Kidney tubule cell (primary cell): ENCODE measurements at places on chromosomes 13 and 19.

DNA sequence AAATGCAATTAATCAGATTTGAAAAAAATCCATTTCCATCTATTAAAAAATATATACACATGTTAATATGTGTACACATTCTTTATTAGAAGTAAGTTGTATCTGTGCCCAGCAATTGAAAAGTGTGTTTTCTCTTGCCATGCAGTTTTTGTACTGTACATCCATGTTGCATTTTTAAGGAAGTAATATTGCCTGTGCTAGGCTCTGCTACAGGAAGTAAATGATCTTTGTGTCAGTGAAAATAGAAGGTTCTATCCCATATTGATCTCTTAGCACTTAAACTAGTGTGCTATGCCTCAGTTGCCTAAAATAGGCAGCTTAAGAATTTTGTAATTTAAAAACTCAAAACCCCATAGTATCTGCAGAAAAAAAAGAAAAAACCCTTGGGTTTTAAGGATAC lies 122.5 kb downstream of the CDK8 start:
- DNase-seq = no peak

DNA sequence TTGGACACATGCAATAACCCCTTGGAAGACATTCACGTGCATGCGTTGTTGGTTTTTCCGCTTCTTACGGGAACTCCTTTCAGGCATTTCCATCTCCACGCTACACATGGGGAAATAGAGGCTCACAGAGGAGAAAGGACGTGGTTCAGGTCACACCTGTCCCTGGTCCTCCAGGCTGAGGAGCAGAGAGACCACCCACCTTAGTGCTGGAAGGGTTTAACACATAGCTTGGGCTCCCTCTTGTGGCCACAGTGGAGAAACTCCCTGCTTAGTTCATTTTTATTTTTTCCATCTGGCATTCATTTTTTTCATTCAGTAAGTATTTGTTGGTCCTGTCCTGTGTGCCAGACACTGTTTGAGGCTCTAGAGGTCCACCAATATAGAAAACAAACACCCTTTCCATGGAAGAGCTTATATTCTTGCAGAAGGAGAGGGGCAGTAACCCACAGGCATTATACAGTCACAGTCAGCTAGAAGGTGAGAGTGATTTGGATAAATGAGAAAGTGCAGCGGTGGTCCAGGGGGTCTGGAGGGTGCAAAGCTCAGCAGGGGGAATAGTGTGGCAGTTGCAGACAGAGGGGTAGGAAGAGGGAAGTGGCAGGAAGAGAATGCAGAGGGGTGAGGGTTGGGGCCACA lies 24.2 kb upstream of the TTYH1 start:
- peak; percentile 46 for DNase-seq

- DNase-seq = no peak
Measured at GRCh38 chr13:93653776-93654175, 427.2 kb downstream of the GPC6 start.

- DNase-seq = peak; percentile 94
Measured at GRCh38 chr19:34351382-34351826, 13.6 kb upstream of the GPI start.

GRCh38 chr13:23563085-23563845 lies 6.9 kb upstream of the TNFRSF19 start:
- DNase-seq = no peak

- no peak for DNase-seq
Measured at GRCh38 chr19:10290357-10290875, 664 bp downstream of the ICAM5 start.

DNA sequence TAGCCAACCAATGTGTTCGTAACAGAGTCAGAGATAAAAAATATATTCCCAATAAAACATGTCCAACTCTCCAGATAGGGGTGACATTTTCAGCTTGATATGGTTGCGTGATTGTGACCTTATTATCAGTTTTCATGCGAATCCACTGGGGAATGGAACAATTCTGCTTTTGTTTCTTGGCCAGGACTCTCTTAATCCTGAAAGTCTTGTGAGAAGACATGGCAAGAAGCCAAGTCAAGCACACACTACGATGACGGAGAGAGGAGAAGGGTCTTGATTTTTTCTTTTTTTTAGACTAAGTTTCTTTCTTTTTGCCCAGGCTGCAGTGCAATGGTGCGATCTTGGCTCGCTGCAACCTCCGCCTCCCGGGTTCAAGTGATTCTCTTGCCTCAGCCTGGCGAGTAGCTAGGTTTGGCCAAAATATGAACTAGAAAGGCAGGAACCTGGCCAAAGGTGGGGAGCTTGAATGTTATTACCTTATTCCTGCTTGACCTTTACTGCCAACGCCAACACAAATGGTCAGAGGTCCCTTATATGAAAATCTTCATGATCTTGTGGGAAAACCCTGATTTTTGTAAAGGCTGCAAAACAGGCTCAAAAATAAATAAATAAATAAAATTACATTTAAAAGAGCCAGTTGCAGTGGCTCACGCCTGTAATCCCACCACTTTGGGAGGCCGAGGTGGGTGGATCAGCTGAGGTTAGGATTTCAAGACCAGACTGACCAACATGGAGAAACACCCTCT lies 14.5 kb downstream of the ZNF816 start:
- no peak for DNase-seq

DNA sequence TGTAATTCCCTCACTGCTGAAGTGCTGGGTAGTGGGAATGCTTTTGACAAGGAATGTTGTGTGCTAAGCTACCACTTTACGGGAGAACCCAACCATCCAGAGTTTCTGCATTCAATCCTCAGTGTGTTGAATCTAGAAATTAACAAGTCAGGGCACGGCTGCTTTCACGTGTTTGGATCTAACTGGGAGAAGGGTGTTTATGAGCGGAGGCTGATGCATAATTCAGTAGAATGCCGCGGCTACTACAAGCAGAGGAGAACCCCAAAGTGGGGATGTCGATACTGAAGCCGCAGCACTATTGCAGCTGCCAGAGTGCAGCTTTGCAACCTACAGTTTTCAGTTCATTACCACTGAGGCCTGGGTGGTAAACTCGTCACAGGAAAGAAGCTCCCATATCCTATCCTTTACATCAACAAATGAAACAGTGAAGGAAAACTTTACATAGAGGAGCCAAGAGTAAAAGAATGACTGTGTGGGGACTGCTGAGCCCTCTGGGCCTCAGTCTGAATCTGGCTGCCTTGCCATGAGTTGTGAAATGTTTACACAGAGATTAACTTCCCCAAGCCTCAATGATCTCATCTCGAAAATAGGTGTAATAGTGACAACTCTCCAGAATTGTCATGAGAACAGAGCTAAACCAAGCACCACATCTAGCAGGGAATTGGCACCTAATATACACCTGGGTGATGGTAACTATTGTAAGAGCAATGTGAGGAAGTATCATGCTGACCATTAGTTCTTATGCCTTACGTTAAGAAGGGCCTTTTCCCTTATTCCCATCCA lies 531.7 kb downstream of the MYO16 start:
- peak; percentile 80 for DNase-seq

- no peak for DNase-seq
Measured at GRCh38 chr19:19510432-19510831, 4.9 kb downstream of the TSSK6 start.

- no peak for DNase-seq
Measured at GRCh38 chr19:13599681-13600080, 93.4 kb upstream of the CACNA1A start.

DNA sequence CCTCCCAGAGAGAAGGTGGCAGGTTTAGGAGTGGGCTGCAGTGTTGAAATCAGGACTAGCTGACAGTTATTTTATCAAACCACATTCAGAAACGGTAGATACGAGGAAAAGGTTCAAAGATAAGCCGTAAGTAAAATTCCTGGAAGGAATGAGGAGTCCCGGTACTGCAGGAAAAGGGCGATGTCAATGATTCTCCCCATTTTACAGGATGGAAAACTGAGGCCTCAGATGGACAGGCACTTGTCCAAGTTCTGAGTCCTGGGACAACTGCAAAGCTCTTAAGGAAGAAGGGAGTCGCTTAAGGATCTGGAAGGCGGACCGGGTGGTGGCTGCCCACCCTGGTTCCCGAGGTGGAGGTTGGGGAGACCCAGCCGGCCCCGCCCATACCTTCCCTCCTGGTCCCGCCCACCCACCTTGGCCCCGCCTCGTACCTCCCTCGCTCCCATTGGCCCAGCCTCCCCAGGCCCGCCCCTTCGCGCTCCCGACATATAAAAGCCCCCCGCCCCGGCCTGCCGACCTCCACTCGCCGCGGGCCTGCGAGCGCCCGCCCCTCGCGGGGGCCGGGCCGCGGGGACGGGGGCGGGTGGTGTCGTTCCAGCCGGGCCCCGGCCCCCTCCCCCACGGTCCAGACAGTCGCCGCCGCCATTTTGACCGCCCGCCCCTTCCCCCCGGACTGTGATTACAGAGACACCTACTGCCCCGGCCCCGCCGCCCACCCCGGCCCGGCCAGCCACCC lies 603 bp downstream of the RFX1 start:
- peak; percentile 83 for DNase-seq

- DNase-seq = peak; percentile 88
Measured at GRCh38 chr13:30440910-30441703, 18.8 kb downstream of the UBE2L5 start.

DNA sequence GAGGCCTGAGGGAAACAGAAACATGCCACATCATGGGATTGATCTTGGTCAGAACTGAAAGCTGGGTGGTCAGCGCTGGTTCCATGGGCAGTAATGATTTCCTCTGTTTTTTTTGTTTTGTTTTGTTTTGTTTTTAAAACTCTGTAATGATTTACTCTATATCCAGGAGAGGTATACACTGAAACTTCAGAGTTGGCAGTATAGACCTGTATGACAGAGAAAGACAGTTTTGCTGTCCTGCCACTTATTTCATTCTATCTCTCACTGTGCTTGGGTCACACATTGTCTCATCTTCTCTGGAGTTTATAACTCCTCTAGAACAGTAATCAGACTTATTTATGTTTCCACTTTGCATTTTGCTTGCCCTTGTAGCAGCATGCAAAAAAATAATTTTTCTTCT lies 105.1 kb upstream of the SLITRK1 start:
- no peak for DNase-seq

- DNase-seq = no peak
Measured at GRCh38 chr13:33743438-33744368, 74.2 kb upstream of the RFC3 start.

DNA sequence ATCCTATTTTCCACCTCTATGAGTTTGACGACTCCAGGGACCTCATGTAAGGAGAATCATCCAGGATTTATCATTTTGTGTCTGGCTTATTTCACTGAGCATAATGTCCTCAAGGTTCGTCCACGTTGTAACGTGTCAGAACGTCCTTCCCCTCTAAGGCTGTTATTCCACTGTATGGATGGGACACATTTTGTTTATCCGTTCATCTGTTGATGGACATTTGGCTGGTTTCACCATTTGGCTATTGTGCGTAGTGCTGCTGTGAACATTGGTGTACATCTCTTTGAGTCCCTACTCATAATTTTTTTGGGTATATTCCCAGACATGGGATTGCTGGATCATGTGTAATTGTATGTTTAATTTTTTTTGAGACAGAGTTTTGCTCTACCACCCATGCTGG lies 21.5 kb downstream of the CRTC1 start:
- no peak for DNase-seq

GRCh38 chr13:71577127-71577526 lies 289.9 kb downstream of the DACH1 start:
- peak; percentile 85 for DNase-seq

GRCh38 chr19:5880604-5881078 lies 10.3 kb upstream of the FUT5 start:
- DNase-seq = peak; percentile 73

DNA sequence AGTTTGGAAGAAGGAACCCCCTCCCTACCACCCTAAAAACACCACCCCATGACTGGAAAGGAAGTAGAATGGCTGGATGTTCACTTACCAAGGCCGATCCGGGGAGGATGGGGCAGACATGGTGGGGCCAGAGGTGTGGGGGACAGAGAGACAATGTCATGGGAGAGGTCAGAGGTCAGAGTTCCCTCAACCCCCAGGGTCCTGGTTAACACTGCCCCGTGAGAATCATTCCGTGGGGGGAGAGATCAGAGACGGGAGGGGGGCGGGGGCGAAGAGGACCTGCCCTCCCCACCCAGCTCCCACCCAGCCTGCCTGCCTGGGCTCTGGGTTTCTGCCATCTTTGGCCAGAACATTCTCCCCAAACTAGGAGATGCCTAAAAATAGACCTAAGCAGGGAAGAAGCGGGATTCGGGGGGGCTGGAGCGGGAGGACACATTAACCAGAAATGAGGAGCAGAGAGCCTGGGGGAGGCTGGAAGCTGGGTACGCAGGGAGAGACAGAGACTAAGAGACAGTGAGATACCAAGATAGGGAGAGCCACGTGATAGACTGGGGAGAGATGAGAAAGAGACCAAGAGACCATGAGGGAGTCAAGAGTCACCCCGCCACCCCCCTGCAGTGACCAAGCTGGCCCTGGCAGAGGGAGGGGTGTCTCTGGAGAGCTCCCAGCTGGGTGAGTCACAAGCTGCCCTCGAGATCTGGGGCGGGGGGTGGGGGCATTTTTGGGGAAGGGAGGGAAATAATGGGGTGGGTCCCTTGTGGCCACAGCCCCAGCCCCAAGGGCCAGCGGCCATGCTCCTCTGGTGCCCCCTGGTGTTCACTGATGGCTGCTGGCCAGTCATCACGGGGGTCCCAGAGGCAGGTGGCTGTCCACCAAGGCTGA lies 6.1 kb upstream of the KANK2 start:
- peak; percentile 76 for DNase-seq

DNA sequence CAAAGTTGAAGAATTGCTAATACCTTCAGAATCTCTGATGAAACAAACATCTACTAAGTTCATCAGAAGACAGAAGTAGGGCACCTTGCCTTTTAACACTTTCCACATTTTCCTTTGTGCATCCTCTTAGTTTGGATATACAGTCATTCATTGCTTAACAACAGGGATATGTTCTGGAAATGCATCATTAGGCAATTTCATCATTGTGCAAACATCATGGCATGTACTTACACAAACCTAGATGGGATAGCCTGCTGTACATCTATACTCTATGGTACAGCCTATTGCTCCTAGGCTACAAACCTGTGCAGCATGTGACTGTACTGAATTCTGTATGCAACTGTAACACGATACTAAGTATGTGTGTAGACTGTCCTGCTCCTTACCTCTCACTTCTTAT lies 169.8 kb downstream of the SUCLA2 start:
- no peak for DNase-seq

GRCh38 chr13:98842070-98842469 lies 89.6 kb upstream of the SLC15A1 start:
- DNase-seq = no peak

GRCh38 chr19:46861691-46862502 lies 1.1 kb downstream of the ARHGAP35 start:
- peak; percentile 34 for DNase-seq
